ENCODE measurements at places on chromosomes 13 and 19.

- DNase-seq: no peak
Measured at GRCh38 chr19:49888510-49888824, 8.2 kb downstream of the IL4I1 start.

- DNase-seq: peak; percentile 99
Measured at GRCh38 chr13:105442949-105443699, 1092.3 kb downstream of the EFNB2 start.

- no peak for DNase-seq
Measured at GRCh38 chr19:28578208-28578607, 634.7 kb downstream of the UQCRFS1 start.

GRCh38 chr19:54211235-54211634 lies 10.6 kb downstream of the RPS9 start:
- no peak for DNase-seq

- DNase-seq: no peak
Measured at GRCh38 chr19:2478756-2479555, 3.0 kb downstream of the GADD45B start.

- DNase-seq: no peak
Measured at GRCh38 chr13:45411631-45412030, 6.5 kb downstream of the SLC25A30 start.

DNA sequence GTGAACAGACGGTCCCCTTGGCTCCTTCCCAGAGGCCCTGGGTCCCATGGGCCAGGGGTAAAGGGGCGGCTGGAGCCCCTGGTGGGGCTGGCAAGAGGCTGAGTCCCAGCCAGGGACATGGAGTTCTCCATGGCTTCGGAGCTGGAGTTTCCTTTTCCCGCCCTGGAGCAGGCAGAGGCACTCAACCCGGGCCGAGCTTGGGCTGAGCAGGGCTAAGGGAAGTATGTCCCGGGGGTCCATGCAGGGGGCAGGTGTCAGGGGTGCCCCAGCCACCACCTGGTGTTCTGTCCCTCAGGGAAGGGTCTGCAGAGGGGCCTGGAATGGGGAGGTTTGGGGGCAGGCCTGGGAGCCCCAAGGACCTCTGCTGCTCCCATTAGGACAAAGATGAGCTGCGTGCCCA lies 54.0 kb upstream of the TPM4 start:
- no peak for DNase-seq

DNA sequence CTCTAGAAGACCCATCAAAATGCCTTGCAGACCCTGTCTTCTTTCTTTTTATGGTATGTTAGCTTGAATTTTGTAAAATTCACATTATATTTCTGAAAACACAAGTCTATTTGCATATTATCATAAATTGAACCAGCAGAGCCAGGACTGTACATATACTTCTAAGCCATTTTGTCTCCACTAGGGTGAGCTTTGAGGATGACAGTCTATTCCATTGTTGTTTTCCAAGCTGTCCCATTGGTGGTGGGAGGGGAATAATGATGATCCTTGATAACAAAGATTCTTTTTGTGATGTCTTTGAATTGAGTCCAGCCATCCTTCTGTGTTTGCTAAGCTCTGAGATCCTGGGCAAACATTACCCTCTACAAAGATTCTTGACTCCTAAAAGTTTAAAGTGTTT lies 359.3 kb upstream of the PCDH20 start:
- no peak for DNase-seq

DNA sequence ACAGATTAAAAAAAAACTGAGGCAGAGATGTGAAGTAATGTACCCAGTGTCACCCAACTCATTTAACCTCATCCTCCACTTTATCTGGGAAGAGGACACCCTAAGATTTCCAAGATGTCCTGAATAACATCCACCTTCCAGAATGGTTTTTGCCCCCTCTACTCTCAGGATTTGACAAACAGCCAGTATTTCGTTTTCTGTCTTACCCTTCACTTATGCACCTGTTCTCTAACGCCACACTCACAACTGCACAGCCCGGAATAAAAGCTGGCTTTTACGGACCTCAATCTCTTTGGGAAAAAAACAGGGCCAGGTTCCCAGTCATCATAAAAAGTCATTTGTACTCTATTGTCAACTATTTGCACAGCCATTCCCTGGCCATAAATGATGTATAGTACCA lies 21.2 kb upstream of the CEACAM6 start:
- no peak for DNase-seq

DNA sequence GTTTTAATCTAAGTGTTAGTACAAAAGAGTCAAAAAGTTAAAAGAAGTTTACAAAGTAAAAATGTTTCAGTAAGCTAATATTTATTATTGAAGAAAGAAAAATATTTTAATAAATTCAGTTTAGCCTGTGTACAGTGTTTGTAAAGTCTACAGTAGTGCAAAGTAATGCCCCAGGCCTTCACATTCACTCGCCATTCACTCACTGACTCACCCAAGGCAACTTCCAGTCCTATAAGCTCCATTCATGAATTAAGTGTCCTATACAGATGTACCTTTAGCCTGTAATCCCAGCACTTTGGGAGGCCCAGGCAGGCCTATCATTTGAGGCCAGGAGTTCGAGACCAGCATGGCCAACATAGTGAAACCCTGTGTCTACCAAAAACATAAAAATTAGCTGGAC lies 24.1 kb upstream of the AKAP11 start:
- DNase-seq: no peak

GRCh38 chr13:53129864-53130393 lies 101.3 kb downstream of the OLFM4 start:
- no peak for DNase-seq

DNA sequence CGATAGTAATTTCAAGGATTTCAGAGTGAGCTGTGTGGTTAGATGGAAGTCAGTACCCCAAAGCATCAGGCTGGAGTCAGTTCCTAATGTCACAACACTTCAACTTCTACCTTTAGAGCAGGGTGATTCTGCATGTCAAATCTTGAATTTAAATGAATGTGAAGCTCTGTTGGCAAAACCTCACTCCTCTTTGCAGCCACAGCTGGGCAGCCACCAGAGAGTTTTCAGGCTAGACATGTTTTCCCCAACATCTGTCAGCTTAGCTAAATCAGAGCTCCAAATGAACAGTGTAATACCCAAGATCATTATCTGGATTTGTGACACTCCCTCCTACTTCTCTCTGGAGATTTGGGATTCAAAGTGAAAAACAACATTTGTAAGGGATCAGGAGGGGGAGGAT lies 33.7 kb upstream of the OLFM4 start:
- DNase-seq: no peak

DNA sequence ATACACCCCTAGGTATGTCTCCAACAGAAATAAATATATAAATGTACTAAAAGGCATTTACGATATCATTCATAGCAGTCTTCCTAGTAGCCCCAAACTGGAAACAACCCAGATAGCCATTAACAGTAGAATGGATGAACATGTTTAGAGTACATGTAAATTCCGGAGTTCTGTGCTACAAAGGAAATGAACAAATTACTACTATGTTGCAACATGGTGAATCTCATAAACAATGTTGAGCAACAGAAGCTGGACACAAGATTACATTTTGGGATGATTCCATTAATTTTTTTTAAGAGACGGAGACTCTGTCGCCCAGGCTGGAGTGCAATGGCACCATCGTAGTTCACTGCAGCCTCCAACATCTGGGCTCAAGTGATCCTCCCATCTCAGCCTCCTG lies 5.9 kb upstream of the SLC7A10 start:
- DNase-seq: no peak

DNA sequence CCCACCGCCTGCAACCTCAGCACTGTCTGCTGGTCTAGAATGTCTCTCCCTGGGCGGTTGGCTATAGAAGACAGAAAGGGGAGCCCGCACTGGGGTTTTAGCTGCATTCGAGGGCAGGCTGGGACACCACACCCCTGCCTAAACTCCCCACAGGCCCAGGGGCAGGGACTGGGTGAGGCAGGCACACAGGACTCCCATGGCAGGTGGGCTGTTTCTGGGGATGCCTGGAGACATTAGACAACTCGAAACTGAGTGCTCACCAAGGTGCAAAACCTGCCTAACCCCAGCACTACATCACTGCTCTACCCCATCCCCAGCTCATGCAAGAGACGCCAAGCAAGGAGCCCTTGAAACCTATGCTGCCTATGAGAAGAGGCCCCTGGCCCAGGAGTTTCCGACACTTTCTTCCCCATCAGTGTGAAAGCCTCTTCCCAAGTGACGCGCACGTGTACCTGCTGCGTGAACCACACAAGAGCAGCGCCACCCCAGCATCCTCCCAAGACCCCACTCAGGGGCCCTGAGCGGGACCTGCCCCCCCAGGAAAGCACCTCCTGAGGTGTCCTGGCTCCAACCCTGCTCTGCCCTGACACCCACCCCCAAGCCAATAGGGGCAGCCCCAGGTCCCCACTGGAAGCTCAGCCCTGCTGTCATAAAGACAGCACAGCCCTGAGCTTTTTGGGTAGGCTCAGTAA lies 121.2 kb downstream of the TUBA3C start:
- no peak for DNase-seq

DNA sequence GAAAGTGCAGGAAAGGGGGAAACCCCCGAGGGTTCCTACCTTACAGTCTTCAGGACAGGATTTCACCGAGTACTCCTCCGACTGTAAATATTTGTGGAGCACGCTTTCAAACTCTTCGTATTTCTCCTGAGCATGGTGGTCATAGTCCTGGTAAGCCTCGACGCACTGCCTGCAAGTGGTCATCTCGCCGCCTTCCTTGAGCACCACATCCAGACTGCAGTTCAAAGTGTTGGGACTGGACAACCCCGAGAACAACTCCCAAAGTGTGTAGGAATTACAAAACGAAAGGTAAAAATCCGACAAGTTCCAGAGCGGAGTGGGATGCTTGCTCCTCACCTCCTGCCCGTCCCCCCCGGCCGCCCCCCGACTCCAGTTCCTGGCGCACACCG lies 349.7 kb downstream of the LIG4 start:
- DNase-seq: no peak

DNA sequence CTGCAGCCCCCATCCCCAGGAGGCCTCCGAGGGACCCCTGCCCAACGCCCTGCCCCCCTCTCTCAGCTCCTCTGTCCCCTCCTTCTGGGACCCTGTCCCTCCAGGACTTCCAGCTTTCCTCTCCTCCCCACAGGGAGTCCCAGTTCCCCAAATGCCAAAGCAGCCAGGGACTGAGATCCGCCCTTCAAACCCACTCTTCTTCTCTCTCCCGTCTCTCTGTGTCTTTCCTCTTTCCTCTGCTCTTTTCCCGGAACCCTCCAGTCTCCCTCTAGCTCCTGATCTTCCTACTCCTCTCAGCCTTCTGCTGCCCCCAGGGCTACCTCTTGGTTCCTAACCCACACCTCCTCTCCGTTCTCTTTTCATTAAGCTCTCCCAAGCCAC lies 377 bp downstream of the CA11 start:
- DNase-seq: no peak

- no peak for DNase-seq
Measured at GRCh38 chr19:50190439-50190891, 13.0 kb upstream of the MYH14 start.

GRCh38 chr19:49749055-49749716 lies 13.9 kb downstream of the TSKS start:
- no peak for DNase-seq

GRCh38 chr19:51203916-51204315 lies 21.0 kb upstream of the CD33 start:
- no peak for DNase-seq

GRCh38 chr13:101695870-101696516 lies 243.5 kb downstream of the ITGBL1 start:
- DNase-seq: no peak

DNA sequence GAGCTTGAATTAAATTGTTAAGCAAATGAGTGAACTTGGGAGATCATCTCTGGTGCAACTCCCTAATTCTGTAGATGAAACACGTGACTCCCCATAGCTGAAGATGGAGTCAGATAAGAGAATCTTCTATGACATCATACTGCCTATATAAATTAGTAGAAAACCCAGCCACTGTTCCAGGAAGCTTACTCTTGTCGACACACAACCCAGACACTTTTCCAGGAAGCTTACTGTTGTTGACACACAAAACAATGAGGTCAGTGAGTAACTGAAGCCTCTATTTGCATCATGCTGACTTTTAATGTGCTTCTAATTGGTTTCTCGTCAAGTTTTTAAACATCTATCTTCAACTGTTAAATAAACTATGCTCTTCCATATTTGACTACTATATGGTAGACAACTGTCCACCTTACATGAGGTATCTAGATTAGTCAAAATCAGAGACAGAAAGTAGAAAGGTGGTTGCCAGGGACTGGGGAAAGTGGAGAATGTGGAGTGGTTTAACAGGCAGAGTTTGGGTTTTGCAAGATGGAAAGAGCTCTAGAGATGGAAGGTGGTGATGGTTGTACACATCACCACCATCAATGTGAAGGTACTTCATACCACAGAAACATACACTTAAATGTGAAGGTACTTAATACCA lies 168.2 kb downstream of the FGF14 start:
- DNase-seq: no peak

GRCh38 chr19:11549386-11549953 lies 9.6 kb downstream of the ELOF1 start:
- no peak for DNase-seq

- no peak for DNase-seq
Measured at GRCh38 chr13:43273362-43273761, 250.0 kb downstream of the DNAJC15 start.

GRCh38 chr19:40650749-40651305 lies 39.6 kb downstream of the NUMBL start:
- DNase-seq: no peak

GRCh38 chr13:98565726-98566565 lies 11.0 kb downstream of the STK24 start:
- DNase-seq: no peak

GRCh38 chr13:24133021-24133795 lies 27.3 kb upstream of the SPATA13 start:
- no peak for DNase-seq

GRCh38 chr13:85828094-85828684 lies 29.0 kb upstream of the SLITRK6 start:
- DNase-seq: no peak

DNA sequence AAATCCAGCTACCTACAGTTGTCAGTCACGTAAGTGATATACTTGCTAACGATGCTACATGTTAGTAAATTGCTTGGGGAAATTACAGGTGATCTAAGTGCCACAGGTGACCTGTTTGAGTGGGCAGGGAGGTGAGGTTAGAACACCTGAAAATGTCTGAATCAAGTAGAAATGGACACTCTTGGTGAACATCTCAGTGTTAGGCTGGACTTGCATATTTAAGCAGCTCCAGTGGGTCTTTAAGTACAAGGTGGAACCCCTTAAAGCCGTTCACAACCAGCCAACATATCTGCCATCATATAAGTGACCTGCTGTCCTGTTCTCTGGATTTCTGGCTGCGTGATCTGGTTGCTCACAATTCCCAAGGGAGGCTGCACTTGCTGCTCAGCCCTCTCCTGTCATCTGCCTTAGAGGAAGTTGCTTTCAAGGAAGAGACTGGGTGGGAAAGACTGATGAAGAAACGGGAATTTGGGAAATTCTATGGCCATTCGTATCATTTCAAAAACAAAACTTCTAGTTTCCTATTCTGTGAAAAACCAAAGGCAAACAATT lies 244.0 kb downstream of the DCLK1 start:
- no peak for DNase-seq
